ENCODE measurements at places on chromosomes 5 and 9. TPM values are rescaled to one million over a fixed set of nuclear protein-coding genes. Genes with fewer than 3 reads are reported as not detected.

DNA sequence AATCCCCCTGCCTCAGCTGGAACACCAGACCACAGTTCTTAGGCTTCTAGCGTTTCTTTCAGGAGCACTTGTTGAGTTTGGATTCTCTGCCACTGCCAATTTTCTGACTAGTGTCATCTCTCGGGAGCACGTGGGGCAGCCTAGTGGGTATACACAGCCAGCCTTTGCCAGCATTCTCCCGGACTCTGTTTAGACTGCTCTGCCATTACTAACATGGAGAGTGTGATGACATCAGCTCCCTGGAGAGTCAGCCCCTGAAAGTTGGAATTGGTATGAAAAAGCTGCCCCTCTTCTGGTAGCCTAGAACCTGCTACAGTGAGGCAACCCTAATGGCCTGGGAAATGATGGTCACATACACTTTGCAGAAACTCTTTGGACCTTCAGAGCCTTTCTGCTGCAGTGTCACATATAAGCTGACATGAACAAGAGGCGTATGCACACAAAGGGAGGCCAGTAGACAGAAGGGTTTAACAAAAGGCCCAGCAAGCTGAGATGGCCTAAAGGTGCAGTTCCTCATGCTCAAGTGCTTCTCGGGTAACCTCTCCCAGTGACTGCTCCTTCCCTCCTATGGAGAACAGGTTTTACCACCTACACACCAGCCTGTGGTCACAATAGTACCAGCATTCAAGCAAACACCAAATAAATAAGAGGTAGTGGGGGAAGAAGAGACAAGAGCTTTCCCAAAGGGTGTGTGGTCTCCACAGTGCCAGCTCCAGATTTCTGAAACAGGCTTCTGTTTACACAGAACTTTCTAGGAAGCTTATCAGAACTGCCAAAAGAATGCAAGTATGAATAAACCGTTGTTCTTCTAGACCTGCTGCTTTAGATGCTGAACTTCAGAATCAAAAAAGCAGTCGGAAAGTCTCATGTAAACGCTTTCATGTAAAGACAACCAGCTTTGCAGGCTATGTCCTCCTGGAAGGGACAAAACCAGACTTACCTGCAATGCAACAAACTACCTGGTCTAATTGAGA, 16.5 kb downstream of the SPACA9 start:
- DNase-seq = no peak
- no peaks in the 10 kb centered on the region for H3K27me3 ChIP-seq
- H3K27ac ChIP-seq = no peak overlapping the region
- peaks cover 4% of the 10 kb centered on the region for H3K4me1 ChIP-seq

- peaks cover 8% of the 10 kb centered on the region for H3K36me3 ChIP-seq
- no peak overlapping the region for H3K27ac ChIP-seq
- peaks cover 25% of the 10 kb centered on the region for H3K4me1 ChIP-seq
- no peaks in the 10 kb centered on the region for H3K27me3 ChIP-seq
- no peak for DNase-seq
Measured at GRCh38 chr5:131550606-131551005, 84.4 kb downstream of the RAPGEF6 start.

- no peak overlapping the region for H3K27ac ChIP-seq
- no peak for DNase-seq
- no peak overlapping the region for H3K4me3 ChIP-seq
- peaks cover 16% of the 10 kb centered on the region for H3K4me1 ChIP-seq
Measured at GRCh38 chr9:113808391-113809358, 67.4 kb upstream of the ZNF618 start.

DNA sequence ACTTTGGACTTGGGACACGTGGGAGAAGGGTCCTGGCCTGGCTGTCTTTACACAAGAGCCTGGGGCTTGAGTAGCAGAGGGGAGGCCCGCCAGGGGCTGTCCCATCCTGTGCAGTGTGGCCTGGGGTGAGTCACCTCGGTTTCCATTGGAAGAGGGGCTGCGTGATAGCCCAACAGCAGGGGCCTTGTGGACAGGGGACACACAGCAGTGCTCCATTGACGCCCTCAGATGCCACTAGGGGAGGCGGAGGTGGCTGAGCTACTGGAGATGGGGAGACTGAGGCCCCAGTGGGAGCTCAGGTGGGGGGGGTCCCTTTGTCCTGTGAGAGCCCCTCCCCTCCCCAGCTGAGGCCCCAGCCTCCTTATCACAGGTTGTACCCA, 50.0 kb upstream of the RNU6ATAC start:
- no peak overlapping the region for H3K4me3 ChIP-seq
- H3K27ac ChIP-seq = no peak overlapping the region

- no peaks in the 10 kb centered on the region for H3K4me1 ChIP-seq
- DNase-seq = no peak
- H3K36me3 ChIP-seq = no peaks in the 10 kb centered on the region
Measured at GRCh38 chr5:166251786-166252185, 2039.7 kb upstream of the WWC1 start.

GRCh38 chr9:107982745-107983144, 493.2 kb upstream of the KLF4 start:
- DNase-seq = no peak
- no peak overlapping the region for H3K4me3 ChIP-seq
- no peak overlapping the region for H3K27ac ChIP-seq
- peaks cover 5% of the 10 kb centered on the region for H3K4me1 ChIP-seq
- no peaks in the 10 kb centered on the region for H3K36me3 ChIP-seq
- H3K27me3 ChIP-seq = no peaks in the 10 kb centered on the region

DNA sequence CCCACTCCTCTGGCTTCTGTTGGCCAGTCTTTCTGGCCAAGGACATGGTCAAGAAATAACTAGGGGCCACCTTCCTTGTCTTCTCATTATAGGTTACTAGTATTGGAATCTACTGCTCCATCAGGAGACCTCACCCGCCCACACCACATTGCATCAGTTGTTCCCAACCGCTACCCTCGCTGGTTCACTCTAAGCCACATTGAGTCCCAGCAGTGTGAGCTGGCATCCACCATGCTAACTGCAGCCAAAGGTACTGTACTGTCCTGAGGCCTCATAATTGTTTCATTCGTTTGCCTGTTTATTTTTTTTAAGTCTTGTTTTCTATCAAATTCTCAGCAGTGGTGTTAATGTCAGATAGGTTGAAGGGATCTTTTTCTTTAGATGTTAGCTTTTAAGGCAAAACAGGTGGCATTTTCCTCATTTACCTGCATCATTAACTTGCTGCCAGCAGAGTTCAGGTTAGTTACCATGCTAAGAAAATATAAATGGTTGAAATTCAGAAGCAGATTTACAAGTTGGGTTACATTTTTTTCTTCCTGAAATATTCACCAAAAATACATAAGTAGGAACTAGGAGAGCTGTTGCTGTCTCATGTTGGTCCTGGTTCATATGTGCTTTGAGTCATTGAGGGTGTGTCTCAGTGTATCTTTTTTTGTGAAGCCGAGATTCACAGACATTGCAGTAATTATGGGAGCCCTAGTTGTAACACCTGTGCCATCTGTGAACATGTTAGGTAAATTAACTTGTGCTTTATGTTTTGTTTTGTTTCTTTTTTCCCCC, 206.9 kb downstream of the ZSWIM6 start:
- no peak overlapping the region for H3K4me3 ChIP-seq
- no peak for DNase-seq
- H3K27me3 ChIP-seq = no peaks in the 10 kb centered on the region

DNA sequence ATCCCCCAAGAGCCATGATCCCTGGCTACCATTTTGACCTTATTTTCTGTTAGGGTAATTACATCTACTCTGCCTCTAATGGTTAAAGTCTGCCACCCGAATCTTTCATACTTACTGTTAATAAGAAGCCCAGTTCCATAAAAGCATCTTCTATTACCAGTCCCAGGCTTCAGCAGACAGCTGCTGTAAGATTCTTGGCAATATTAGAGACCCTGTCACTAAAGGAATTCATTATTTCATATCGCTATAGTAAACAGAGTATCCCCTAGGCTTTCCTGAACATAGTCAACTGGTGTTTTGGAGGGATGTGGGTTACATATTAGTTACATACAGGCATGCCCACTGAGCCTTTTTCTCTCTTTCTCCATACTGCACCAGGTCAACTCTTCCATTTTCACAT, 608.7 kb upstream of the SEMA6A start:
- DNase-seq = no peak
- H3K36me3 ChIP-seq = no peaks in the 10 kb centered on the region
- no peak overlapping the region for H3K4me3 ChIP-seq
- no peaks in the 10 kb centered on the region for H3K27me3 ChIP-seq
- H3K27ac ChIP-seq = no peak overlapping the region

DNA sequence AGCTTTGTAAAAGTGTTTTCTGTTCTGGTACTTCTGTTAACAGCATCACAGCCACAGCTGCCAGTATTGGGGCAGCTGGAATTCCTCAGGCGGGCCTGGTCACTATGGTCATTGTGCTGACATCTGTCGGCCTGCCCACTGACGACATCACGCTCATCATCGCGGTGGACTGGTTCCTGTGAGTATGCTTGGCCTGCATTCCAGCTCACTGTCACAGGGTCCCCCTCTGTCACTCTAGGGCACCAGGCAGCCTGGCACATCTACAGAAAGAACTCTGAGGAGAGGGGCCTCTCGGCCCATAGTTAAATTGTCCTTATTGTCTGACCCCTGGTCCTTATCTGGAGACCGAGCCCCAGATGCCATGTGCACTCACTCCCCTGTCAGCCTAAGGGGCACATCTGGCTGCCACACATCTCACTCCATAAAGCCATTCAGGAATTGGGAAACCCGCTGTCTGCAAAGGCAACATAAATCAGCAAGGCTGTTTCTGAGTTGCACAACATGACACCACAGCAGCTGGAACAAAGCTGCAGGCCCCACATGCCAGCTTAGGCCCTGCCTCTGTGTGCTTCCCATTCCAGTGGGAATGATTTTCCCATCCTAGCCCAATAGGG, 77.5 kb downstream of the SLC1A3 start:
- no peak overlapping the region for H3K27ac ChIP-seq
- no peaks in the 10 kb centered on the region for H3K36me3 ChIP-seq
- H3K27me3 ChIP-seq = no peaks in the 10 kb centered on the region
- no peaks in the 10 kb centered on the region for H3K4me1 ChIP-seq

- H3K4me1 ChIP-seq = peaks cover 47% of the 10 kb centered on the region
- no peak for DNase-seq
- no peaks in the 10 kb centered on the region for H3K36me3 ChIP-seq
- H3K27me3 ChIP-seq = no peaks in the 10 kb centered on the region
Measured at GRCh38 chr5:111681414-111682120, 75.4 kb downstream of the NREP start.

DNA sequence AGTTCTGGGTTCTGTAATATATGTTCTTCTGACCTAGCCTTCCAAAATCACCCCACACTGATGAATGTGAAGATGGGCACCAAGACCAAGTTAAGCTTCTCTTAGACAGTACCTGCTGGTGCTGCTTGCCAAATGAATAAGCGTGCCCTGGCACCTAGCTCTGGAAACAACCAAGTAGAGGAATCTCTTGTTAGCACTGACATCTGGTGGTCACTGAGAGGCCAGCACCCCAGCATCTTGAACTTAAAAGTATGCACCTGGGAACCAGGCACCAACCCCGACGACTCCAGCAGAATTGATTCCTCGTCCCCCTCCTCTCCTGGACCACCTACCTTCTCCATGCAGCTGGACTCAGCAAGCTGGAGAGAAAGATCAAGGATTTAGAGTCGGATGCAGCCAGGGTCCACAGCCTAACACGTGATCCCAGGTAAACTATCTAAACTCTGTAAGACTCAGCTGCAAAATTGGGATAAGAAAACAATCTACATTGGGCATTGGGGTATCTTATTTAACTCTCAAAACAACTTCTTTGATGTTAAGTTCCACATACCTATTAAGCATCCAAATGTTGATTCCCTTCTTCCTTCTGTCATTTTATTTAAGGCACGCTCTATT, 89.8 kb downstream of the SLC1A3 start:
- no peaks in the 10 kb centered on the region for H3K36me3 ChIP-seq
- H3K27me3 ChIP-seq = peaks cover 14% of the 10 kb centered on the region
- H3K4me3 ChIP-seq = no peak overlapping the region
- peaks cover 27% of the 10 kb centered on the region for H3K4me1 ChIP-seq
- H3K27ac ChIP-seq = no peak overlapping the region
- DNase-seq = no peak

- H3K27me3 ChIP-seq = no peaks in the 10 kb centered on the region
- H3K27ac ChIP-seq = peak overlapping the region; percentile 94
- H3K36me3 ChIP-seq = peaks cover 16% of the 10 kb centered on the region
- no peak for DNase-seq
- H3K4me1 ChIP-seq = peaks cover 67% of the 10 kb centered on the region
- no peak overlapping the region for H3K4me3 ChIP-seq
Measured at GRCh38 chr9:131432597-131433301, 38.9 kb downstream of the PRRC2B start.

- H3K27me3 ChIP-seq = peaks cover 1% of the 10 kb centered on the region
- no peaks in the 10 kb centered on the region for H3K4me1 ChIP-seq
- H3K27ac ChIP-seq = no peak overlapping the region
- no peak overlapping the region for H3K4me3 ChIP-seq
- no peaks in the 10 kb centered on the region for H3K36me3 ChIP-seq
Measured at GRCh38 chr5:51895834-51896233, 512.6 kb downstream of the ISL1 start.

GRCh38 chr9:132827366-132827765, 50.7 kb downstream of the AK8 start:
- H3K27me3 ChIP-seq = peaks cover 43% of the 10 kb centered on the region
- peaks cover 2% of the 10 kb centered on the region for H3K36me3 ChIP-seq
- no peaks in the 10 kb centered on the region for H3K4me1 ChIP-seq
- H3K27ac ChIP-seq = no peak overlapping the region

GRCh38 chr5:57503433-57503832, 20.8 kb upstream of the ACTBL2 start:
- peaks cover 29% of the 10 kb centered on the region for H3K4me1 ChIP-seq
- no peaks in the 10 kb centered on the region for H3K36me3 ChIP-seq
- H3K4me3 ChIP-seq = no peak overlapping the region

DNA sequence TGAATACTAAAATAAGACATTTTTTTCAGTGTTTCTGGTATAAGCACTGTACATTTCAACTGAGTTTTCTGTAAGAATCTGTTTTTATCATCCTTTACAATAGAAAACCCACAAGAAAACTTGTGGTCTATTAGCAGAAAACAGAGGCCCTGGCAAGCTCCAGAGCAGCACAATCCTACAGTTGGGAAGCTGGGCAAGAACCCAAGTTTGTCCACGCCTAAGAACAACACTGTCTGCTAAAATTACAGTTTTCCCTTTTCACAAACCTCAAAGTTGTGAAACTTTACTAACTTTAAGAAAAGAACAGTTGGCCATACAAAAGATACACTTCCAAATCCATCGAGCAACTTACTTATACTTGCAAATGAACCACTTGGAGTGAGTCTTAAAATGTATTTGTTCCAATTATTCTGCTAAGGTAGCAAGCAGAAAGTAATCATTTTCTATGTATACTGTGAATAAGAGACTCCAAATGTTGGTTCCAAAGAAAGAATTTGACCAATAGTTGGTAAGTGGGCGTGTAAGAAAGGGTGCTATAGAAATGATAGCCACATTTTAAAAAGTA, 982.0 kb upstream of the ARRDC3 start:
- peaks cover 3% of the 10 kb centered on the region for H3K36me3 ChIP-seq
- no peak for DNase-seq
- H3K4me3 ChIP-seq = no peak overlapping the region
- H3K4me1 ChIP-seq = peaks cover 13% of the 10 kb centered on the region
- H3K27ac ChIP-seq = no peak overlapping the region

- H3K27ac ChIP-seq = no peak overlapping the region
- H3K4me1 ChIP-seq = peaks cover 19% of the 10 kb centered on the region
- peaks cover 1% of the 10 kb centered on the region for H3K36me3 ChIP-seq
- H3K27me3 ChIP-seq = no peaks in the 10 kb centered on the region
- H3K4me3 ChIP-seq = no peak overlapping the region
Measured at GRCh38 chr9:99015448-99015847, 71.7 kb downstream of the COL15A1 start.

Gene C5orf58
- total RNA-seq = not detected

Gene DOCK8
- 0.17 TPM for total RNA-seq

Gene LRRC19
- not detected for total RNA-seq

Gene NEUROG1
- not detected for total RNA-seq

Gene SLC6A3
- total RNA-seq = not detected

Gene IRX2
- total RNA-seq = 9.1 TPM

Gene PCDHGA5
- total RNA-seq = 0.15 TPM

Gene LOX
- 320 TPM for total RNA-seq

Gene NRG2
- 0.13 TPM for total RNA-seq

Gene LCN2
- not detected for total RNA-seq

Gene TMEM174
- total RNA-seq = not detected

Gene PCDHB6
- 1.2 TPM for total RNA-seq
